ENCODE measurements at places on chromosomes 7 and 10.
A peak's percentile ranks its signal among the peaks of the same experiment; 100 is the strongest.

- no peak for DNase-seq
Measured at GRCh38 chr10:128437786-128438345, 311.6 kb upstream of the MKI67 start.

GRCh38 chr10:6301488-6302075 lies 98.8 kb downstream of the PFKFB3 start:
- DNase-seq: no peak

DNA sequence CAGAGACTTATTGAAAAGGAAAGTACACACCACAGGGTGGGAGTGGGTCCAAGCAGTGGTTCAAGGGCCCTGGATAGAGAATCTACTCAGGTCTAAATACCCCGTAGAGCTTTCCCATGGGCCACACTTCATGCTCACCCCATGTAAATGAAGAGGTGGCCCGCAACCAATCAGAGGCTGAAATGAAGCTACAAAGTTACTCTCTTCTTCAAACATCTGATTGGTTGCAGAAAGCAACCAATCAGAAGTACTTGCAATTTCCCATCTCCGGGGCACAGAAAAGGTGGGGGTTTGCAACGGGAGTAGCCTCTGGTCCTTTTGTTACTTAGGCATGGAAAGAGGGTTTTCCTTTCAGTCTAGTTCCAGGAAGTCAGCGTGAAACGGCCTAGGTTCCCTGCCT lies 15.2 kb upstream of the GALNTL5 start:
- no peak for DNase-seq

DNA sequence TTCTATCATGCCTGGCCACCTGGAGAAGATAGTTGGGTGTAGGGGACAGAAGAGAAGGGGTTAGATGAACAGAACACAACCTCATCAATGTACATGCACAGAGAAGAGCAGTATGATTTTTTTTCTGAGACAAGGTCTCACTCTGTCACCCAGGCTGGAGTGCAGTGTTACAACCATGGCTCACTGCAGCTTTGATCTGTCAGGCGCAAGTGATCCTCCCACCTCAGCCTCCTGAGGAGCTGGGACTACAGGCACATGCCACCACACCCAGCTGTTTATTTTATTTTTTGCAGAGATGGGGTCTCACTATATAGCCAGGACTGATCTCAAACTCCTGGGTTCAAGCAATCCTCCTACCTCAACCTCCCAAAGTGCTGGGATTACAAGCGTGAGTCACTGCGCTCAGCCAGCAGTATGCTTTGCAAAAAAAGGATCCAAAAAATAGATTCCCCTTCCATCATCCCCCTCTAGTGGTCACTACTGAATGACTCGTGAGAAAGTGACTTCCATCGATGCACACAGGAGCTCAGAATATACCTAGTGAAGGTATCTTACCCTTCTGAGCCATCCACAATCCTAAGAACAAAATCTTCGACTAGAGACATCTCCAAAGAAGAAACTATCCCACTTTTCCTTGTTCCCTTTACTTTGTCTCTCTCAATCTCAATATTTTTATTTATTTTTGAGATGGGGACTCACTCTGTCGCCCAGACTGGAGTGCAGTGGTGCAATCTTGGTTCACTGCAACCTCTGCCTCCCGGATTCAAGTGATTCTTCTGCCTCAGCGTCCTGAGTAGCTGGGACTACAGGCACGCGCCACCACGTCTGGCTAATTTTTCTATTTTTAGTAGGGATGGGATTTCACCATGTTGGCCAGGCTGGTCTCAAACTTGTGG lies 21.0 kb downstream of the ZCWPW1 start:
- peak; percentile 9 for DNase-seq

DNA sequence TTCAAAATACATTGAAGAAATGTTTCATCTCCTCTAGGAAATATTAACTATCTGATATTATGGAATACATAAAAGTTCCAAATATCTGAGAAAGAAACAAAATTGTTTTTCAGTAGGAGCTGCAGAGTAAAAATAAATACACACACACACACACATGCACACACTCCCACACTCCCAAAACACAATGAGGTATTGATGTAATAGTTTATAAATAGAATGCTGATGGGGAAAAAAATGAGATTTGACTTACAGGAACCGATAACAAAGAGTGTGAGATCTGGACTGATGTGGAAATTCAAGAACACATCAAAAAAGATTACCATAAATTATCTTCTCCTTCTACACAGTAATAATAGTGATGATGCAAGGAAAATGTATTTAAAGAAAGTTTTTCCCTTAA lies 438.0 kb upstream of the CELF2 start:
- no peak for DNase-seq

- DNase-seq: no peak
Measured at GRCh38 chr7:50265968-50266634, 38.4 kb upstream of the IKZF1 start.

GRCh38 chr7:116166156-116166555 lies 44.2 kb upstream of the TES start:
- no peak for DNase-seq

DNA sequence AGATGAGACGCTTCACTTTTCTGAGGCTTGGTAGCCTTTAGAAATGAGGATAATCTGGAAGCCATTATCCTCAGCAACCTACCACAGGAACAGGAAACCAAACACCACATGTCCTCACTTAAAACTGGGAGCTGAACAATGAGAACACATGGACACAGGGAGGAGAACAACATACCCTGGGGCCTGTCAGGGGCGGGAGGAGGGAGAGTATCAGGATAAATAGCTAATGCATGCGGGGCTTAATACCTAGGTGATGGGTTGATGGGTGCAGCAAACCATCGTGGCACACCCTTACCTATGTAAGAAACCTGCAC lies 48.9 kb downstream of the LRGUK start:
- DNase-seq: no peak

- peak; percentile 8 for DNase-seq
Measured at GRCh38 chr10:103890194-103890658, 27.8 kb downstream of the STN1 start.

DNA sequence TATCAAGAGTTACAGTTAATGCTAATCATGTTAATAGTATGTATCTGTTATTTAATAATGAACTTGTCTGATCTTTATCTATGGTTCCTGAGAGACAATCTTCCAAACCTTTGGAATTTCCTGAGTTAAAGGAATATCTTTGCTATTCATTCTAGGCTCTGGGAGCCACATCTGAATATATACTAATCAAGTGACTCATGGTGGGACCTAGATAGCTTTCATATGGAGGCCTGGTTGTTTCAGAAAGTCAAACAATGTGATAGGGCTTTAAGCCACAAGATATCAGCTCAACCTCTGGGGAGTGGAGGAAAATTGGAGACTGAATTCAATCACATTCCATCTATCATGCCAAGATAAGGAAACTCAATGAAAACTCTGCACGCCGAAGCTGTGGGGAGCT lies 746.4 kb downstream of the TNS3 start:
- DNase-seq: no peak

DNA sequence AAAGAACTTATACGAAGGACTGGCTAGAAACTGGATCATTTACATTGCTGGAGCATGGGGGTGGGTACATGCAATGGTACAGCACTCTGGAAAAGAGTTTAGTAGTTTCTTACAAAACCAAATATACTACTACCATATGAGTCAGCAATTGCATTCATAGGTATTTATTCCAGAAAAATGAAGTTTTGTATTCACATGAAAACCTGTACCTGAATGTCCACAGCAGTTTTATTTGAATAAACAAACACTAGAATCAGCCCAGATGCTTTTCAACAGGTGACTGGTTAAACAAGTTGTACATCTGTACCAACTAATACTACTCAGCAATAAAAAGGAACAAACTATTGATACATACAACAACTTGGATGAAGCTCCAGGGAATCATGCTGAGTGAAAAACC lies 3.4 kb downstream of the SCIN start:
- DNase-seq: no peak

DNA sequence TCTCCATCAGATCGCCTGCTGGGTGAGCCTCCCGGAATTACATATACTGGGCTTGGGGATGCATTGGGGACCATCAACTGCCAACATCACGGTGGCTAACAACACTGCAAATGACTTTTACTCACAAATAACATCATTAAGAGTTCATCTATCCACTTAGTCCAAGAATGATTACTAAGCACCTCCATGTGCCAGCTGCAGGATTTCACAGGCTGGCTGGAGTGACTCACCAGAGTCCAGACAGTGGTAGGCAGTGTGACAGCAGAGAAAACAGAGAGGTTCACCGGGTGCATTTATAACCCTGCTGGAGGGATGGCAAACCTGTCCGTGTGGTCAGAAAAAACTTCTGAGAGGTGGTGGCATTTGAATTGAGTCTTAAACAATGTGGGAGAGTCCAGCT lies 3.2 kb upstream of the IGFBP3 start:
- no peak for DNase-seq

DNA sequence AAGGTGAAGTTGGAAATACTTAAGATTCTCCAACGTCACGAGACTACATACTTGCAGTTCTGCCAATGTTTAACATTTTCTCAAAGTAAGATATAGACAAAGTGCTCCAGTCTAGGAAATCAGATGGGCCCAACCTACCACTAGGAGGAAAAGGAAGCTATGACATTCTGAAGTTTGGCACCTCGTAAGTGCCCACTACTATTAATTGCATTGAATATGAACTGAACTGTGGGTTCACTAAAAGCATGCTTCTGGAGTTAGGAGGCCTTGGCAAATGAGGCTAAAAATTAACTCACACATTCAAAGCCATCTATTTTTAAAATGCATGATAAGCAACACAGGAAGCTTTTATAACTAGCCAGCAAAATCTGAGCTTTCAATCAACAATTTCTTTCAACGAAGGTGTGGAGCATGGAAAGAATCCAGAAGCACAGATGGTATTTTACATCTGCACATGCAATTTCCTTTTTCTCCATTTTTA lies 149.7 kb downstream of the LRRTM3 start:
- DNase-seq: no peak

GRCh38 chr7:104789780-104790179 lies 224.2 kb upstream of the KMT2E start:
- DNase-seq: no peak

DNA sequence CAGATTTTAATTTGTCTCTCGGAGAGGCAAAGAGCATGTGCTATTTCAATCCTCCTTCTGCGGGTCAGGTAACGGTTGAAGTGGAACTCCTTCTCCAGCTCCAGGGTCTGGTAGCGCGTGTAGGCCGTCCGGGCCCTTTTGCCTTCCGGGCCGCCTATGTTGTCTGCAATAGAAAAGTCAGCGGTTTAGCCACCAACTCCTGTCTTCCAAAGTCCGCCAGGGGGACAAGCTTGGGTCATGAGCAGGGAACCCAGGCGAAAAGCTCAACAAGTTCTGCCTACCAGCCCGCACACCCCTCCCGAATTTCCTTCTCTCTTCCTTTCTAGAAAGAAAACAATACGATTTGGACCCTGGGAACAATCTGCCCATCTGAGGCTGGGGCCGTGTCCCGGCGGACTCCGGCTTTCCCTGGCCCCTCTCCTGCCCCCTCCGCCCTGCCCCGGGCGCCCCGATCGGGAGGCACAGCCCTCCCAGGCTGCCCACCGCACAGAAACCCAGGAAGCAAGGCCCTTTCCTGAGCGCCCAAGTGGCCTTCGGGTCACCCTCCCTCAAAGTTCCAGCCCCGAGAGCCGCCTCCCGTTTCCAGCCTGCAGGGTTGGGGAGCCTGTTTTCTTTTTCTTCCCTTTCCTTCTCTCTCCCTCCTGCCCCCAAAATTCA lies 1.4 kb downstream of the HOXA5 start:
- no peak for DNase-seq

- DNase-seq: no peak
Measured at GRCh38 chr10:7787150-7787856, 490 bp downstream of the KIN start.

DNA sequence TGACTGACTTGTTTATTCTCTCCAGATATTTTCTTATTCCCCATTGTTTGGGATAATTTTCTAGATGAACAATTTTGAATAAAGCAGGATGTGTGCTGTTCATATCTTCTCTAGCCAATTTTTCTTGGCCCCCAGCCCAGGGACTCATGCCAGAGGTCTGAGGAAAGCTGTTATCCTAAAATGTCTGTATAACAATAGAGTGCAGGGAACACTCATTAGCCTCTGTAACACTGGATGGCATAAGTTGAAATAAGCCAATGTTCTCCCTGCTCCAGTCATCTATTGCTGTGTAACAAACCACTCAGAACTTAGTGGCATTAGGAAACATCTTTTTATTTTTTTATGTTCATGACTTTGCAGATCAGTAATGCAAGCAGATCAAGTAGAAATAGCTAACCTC lies 121.7 kb upstream of the TRIM24 start:
- peak; percentile 51 for DNase-seq

- no peak for DNase-seq
Measured at GRCh38 chr10:121611393-121612159, 13.3 kb upstream of the FGFR2 start.

DNA sequence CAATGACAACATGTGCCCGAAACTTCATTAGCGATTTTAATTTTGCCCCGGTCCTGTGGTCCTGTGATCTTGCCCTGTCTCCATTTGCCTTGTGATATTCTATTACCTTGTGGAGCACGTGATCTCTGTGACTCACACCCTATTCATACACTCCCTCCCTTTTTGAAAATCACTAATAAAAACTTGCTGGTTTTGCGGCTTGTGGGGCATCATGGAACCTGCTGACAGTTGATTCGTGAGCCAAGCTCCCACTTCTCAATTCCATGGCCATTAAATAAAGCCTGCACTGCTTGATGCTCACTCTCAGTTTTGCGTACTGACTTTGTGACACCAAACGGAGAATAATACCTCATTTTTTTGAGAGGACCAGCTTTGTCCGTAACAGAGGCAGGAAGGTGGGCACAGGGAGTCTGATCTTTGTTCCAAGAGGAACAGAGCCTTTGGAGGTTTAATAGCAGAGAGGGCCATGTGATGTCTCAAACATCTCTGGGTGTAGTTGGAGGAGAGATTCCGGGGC lies 3.8 kb upstream of the ADAMTS14 start:
- no peak for DNase-seq

- DNase-seq: no peak
Measured at GRCh38 chr7:52944921-52945320, 90.5 kb upstream of the POM121L12 start.

DNA sequence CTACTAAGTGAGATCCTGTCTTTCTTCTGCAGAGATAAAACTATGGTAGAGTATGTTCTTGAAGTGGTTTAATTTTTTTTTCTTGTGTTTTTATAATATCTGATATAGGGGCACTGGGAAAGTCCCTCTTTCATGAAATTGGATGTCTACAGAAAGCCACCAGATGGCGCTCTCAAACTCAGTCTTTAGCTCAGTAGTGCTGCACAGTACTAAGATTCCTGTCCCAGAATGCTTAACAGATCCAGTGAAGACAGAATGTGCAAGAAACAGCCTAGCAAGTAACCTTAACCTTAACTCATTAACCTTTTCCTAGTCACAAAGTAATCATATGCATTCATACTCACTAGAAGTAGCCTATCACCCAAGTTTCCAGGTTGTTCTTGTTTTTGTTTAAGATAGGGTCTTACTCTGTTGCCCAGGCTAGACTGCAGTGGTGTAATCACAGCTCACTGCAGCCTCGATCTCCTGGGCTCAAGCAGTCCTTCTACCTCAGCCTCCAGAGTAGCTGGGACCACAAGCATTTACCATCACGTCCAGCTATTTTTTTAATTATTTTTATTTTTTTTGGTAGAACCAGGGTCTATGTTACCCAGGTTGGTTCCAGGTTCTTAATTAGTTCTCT lies 56.7 kb downstream of the IDE start:
- DNase-seq: peak; percentile 3

- no peak for DNase-seq
Measured at GRCh38 chr10:91860885-91861284, 48.4 kb downstream of the FGFBP3 start.

GRCh38 chr10:121069061-121069850 lies 218.1 kb downstream of the WDR11 start:
- DNase-seq: no peak

Data from DMS79 (cell line).